Suprapubic skin (tissue), 4 donors: ENCODE measurements at places on chromosomes 3 and 15. TPM values are rescaled to one million over a fixed set of nuclear protein-coding genes. Genes with fewer than 3 reads are reported as not detected.

- H3K27me3 ChIP-seq = no peaks in the 10 kb centered on the region
- no peaks in the 10 kb centered on the region for H3K36me3 ChIP-seq
- H3K4me1 ChIP-seq = no peaks in the 10 kb centered on the region
- no peak for DNase-seq
- no peak overlapping the region for H3K27ac ChIP-seq
Observed at GRCh38 chr3:60096403-60096802, 1046.6 kb upstream of the CFAP20DC start.

DNA sequence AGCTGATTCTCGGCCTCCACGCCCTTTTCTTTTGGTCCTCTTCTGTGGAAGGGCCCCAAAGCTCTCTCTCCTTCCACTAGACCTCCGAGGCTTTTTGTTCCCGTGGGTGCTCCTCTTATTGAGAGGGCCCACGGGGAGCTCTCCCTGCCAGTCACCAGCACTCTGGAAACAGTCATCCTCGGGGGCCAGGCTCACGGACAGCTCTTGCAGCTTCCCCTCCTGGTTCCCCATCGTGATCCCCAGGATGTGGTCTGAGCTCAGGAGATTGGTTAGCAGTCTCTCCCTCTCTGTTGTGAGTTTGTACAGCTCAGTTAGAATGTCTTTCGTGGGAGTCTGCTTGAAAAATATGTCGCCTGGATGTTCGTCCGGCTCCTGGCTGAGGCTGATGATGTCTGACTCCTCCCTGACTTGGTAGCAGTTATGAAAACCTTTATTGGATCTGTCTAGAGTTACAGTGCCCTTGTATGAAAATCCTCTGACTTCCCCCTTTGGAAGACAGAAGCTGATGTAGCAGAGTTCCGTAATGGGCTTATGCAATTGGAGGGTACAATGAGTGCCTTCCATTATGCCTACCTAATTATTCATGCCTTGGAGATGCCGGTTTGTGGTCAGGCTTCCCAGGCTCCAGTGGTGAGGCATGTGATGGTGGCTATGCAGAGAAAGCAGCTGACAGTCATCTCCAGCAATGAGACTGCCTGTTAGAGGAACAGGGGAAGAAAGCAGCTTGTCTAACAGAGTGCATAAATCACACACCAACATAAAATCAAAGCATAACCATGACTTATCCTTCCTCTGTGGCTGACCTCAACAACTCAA, 40.0 kb downstream of the FMN1 start:
- no peaks in the 10 kb centered on the region for H3K27me3 ChIP-seq
- H3K27ac ChIP-seq = peak overlapping the region; percentile 45
- peaks cover 13% of the 10 kb centered on the region for H3K4me1 ChIP-seq
- peak overlapping the region; percentile 35 for H3K4me3 ChIP-seq

Gene MGLL
- total RNA-seq = 37.9 TPM

GRCh38 chr3:20071175-20071574, 30.9 kb downstream of the KAT2B start:
- no peak overlapping the region for H3K4me3 ChIP-seq
- no peak overlapping the region for H3K27ac ChIP-seq
- DNase-seq = no peak
- no peaks in the 10 kb centered on the region for H3K36me3 ChIP-seq
- no peaks in the 10 kb centered on the region for H3K27me3 ChIP-seq
- peaks cover 39% of the 10 kb centered on the region for H3K4me1 ChIP-seq

- H3K4me1 ChIP-seq = peaks cover 26% of the 10 kb centered on the region
- DNase-seq = no peak
- H3K4me3 ChIP-seq = no peak overlapping the region
- no peak overlapping the region for H3K27ac ChIP-seq
- no peaks in the 10 kb centered on the region for H3K27me3 ChIP-seq
Observed at GRCh38 chr15:40380636-40381035, 1.9 kb upstream of the KNSTRN start.

DNA sequence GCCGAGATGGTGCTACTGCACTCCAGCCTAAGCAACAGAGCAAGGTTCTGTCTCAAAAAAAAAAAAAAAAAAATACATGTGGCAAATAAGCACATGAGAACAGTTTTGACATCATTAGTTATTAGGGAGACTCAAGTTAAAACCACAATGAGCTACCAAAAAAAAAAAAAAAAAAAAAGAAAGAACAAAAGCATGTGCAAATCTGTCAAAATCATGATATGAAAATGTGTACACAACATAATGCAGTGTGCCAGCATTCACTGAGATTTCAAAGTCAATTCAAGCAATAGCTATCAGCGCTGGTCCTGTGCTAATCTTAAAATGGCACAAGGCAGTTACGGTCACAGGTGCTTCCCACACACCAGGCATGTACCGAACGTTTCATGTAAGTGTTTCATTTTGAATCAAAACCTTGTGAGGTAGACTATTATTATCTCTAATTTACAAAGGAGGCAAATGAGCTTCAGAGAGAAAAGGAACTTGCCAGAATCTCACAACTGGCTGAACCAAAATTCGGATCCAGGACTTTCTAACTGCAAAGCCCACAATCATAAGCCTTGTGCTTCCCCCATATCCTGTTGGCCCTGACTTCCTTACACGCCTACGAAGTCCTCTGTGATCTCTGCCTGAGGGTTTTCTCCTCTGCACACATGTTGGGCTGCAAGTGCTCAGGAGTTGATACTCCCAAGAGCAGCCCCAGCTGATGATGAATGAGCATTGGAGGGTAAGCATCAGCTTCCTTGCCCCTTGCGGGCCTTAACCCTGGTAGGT, 200.1 kb upstream of the PROK2 start:
- H3K4me3 ChIP-seq = no peak overlapping the region
- DNase-seq = no peak
- no peaks in the 10 kb centered on the region for H3K27me3 ChIP-seq
- H3K36me3 ChIP-seq = no peaks in the 10 kb centered on the region
- no peak overlapping the region for H3K27ac ChIP-seq

GRCh38 chr3:155281912-155282311, 11.6 kb downstream of the STRIT1 start:
- H3K4me3 ChIP-seq = no peak overlapping the region
- no peak for DNase-seq
- no peaks in the 10 kb centered on the region for H3K27me3 ChIP-seq

DNA sequence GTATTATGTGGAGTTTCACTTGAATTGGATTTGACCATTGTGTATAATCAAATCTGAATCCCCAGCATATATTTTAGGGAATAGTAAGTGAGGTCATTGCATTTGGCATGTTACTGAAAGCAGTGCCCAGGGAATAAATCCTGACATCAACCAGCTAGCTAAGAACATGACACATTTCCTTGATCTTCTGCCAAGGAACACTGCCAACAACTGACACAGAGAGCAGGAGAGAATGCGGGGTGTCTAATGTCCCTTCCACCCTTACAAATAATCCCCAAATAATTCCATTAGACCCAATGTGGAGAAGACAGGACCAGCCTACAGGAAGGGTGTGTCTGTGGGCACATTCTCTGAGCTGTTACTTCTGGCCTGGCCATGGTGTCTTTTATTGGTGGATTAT, 30.6 kb upstream of the UBE3A start:
- no peak overlapping the region for H3K27ac ChIP-seq
- no peak for DNase-seq
- H3K27me3 ChIP-seq = no peaks in the 10 kb centered on the region
- H3K4me3 ChIP-seq = no peak overlapping the region
- H3K36me3 ChIP-seq = no peaks in the 10 kb centered on the region

Gene ROBO2
- total RNA-seq = 0.95 TPM

Gene CRABP1
- total RNA-seq = 8.5 TPM

Gene EPHA3
- total RNA-seq = 1.0 TPM

DNA sequence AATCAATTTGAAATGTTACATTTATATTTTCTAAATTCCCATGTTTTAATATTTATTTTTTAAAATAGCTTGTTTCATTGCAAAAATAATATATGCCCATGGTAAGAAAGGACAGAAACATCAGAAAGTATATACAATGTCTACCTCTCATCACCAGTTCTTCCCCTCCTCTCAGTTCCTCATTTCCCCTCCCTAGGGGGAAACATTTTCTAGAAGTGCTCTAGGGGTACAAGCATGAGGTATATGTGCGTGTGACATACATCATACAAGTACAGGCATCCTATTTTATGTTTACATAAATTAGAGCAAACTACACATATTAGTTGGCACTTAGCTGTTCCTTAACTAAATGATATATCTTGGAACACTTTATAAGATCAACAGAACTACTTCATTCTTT, 189.3 kb upstream of the VEPH1 start:
- no peaks in the 10 kb centered on the region for H3K27me3 ChIP-seq
- H3K27ac ChIP-seq = no peak overlapping the region
- H3K4me3 ChIP-seq = no peak overlapping the region
- no peak for DNase-seq

DNA sequence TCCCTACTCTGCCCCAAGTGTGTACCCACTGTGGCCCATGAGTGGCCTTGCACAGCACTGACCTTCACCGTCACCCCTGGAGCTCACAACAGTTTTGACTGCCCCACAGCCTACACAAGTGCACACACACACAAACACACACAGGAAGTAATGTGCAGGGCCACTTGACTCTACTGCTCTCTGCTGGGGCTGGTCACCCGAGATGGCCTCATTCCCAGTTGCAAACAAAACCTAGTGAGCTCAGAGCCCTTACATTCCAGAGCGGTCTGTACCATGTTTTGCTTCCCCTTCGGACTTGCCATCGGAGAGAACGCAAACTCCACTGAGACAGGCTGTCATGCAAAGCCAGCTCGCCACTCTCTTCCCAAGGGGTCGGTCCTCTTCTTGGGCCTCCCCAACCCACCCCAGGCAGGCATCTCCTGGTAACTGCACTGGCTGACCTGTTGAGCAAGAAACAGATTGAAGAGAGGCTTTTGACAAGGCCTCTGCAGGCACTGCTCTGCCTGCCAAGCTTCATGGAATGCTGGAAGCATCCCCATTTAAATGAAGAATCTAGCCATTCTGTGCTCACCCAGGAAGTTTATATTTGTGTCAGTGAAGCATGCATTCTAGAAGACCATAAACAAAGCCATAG, 232.0 kb upstream of the IGF1R start:
- no peak overlapping the region for H3K27ac ChIP-seq
- H3K27me3 ChIP-seq = peaks cover 25% of the 10 kb centered on the region
- H3K4me3 ChIP-seq = no peak overlapping the region
- peaks cover 5% of the 10 kb centered on the region for H3K4me1 ChIP-seq

DNA sequence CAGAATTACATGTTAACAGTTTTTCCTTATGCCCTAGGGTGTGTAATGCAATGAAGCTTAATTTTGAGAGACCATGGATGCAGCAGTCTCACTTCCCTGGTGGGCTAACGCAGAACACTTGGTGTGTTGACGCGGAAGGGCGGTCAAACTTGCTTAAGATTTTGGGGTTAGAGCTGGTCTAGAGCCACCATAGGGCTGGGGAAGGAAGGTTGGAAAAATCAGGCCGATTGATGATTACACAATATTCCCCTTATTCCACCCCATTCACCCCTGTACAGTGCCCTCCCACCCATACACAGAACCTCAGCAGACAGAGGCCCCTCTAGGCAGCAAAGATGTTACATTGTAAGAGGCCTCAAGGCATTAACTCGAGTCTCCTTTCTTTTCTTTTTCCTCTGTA, 24.3 kb downstream of the VGLL4 start:
- H3K4me1 ChIP-seq = peaks cover 60% of the 10 kb centered on the region
- H3K36me3 ChIP-seq = no peaks in the 10 kb centered on the region
- no peak overlapping the region for H3K27ac ChIP-seq
- H3K4me3 ChIP-seq = no peak overlapping the region

Gene DIPK2A
- total RNA-seq = 42.2 TPM

Gene CCR8
- not detected for total RNA-seq

- no peak for DNase-seq
- no peak overlapping the region for H3K4me3 ChIP-seq
- peaks cover 11% of the 10 kb centered on the region for H3K4me1 ChIP-seq
- no peaks in the 10 kb centered on the region for H3K27me3 ChIP-seq
- H3K27ac ChIP-seq = no peak overlapping the region
Observed at GRCh38 chr15:42732095-42732827, 4.7 kb downstream of the CDAN1 start.

Gene IL16
- 19.9 TPM for total RNA-seq

- no peak for DNase-seq
- H3K4me1 ChIP-seq = no peaks in the 10 kb centered on the region
Observed at GRCh38 chr3:171585039-171585438, 124.8 kb upstream of the TNIK start.

Gene MST1R
- total RNA-seq = 42.5 TPM

DNA sequence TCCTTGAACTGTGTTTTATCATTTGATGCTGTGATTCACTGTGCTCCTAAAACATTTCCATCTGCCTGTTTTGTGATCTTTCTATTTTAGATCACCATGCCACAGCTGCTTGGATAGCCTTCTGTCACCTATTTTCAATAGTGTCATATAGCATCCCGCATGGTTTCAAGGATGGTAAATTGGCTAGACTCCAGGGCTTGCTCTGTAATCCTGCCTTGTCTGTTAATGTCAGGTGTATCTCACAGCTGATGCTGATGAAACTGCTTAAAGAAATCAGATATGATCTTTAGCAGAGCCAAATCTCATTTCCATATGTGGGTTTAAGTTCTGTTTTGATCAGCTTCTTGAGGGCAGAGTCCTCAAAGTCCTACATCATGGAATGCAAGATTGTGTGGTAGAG, 182.2 kb downstream of the UBE2E2 start:
- H3K27ac ChIP-seq = no peak overlapping the region
- DNase-seq = no peak
- H3K4me3 ChIP-seq = no peak overlapping the region
- H3K4me1 ChIP-seq = no peaks in the 10 kb centered on the region
- H3K27me3 ChIP-seq = no peaks in the 10 kb centered on the region

DNA sequence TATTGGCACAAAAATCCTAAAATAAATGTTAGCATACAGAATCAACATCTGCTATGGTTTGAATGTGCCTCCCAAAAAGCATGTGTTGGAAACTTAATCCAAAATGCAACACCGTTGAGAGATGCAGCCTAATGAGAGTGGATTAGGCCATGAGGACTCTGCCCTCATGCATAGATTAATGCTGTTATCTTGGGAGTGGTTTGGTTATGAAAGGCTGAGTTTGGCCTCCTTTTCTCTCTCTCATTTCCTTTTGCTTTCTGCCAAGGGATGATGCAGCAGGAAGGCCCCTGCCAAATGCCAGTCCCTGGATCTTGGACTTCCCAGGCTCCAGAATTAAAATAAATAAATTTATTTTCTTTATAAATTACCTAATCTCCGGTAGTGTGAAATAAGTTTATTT, 49.4 kb downstream of the SYNM start:
- no peak for DNase-seq
- H3K27ac ChIP-seq = no peak overlapping the region
- no peak overlapping the region for H3K4me3 ChIP-seq
- H3K36me3 ChIP-seq = peaks cover 19% of the 10 kb centered on the region
- H3K4me1 ChIP-seq = peaks cover 3% of the 10 kb centered on the region
